ENCODE measurements at places on chromosomes 5 and 9. TPM values are rescaled to one million over a fixed set of nuclear protein-coding genes. Genes with fewer than 3 reads are reported as not detected.

GRCh38 chr5:168023191-168023590 is 268.3 kb upstream of the WWC1 start:
- H3K27ac ChIP-seq, result no peak overlapping the region
- H3K4me3 ChIP-seq, result no peak overlapping the region
- DNase-seq, result peak; percentile 22
- H3K4me1 ChIP-seq, result no peaks in the 10 kb centered on the region

GRCh38 chr5:53766673-53767072 is 206.2 kb downstream of the NDUFS4 start:
- H3K4me3 ChIP-seq, result no peak overlapping the region
- no peak for DNase-seq
- no peaks in the 10 kb centered on the region for H3K36me3 ChIP-seq

- no peaks in the 10 kb centered on the region for H3K4me1 ChIP-seq
- H3K4me3 ChIP-seq, result no peak overlapping the region
- no peaks in the 10 kb centered on the region for H3K27me3 ChIP-seq
- H3K27ac ChIP-seq, result no peak overlapping the region
Observed at GRCh38 chr5:104267320-104268015, 704.9 kb upstream of the NUDT12 start.

GRCh38 chr5:59040024-59040803 is 457.3 kb downstream of the RAB3C start:
- H3K27ac ChIP-seq, result no peak overlapping the region
- no peaks in the 10 kb centered on the region for H3K36me3 ChIP-seq
- DNase-seq, result no peak
- no peaks in the 10 kb centered on the region for H3K27me3 ChIP-seq

DNA sequence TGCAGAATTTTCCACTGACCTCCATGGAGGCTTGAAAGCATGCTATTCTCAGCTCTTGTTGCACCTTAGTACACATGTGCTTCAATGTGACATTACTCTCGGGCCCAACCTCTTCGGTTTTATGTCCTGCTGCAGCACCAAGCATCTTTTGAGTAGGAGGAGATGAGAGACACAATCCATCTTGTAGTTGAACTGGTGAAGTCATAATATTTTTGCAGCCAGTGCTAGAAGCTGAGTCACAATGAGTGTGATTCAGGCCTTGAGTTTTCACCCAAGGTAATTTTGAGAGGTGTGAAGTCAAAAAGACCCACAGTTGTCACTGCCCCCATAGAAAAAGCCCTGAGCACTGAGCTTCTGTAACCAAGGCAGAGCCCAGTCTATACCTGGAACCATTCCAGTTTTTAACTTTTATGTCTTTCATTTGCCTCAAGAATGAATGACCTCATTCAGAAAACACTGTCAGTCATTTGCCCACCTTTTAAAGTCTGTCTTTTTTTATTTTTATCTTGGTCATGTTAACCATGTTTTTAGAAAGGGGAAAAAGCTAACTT is 117.7 kb downstream of the ZNF462 start:
- H3K27ac ChIP-seq, result no peak overlapping the region

DNA sequence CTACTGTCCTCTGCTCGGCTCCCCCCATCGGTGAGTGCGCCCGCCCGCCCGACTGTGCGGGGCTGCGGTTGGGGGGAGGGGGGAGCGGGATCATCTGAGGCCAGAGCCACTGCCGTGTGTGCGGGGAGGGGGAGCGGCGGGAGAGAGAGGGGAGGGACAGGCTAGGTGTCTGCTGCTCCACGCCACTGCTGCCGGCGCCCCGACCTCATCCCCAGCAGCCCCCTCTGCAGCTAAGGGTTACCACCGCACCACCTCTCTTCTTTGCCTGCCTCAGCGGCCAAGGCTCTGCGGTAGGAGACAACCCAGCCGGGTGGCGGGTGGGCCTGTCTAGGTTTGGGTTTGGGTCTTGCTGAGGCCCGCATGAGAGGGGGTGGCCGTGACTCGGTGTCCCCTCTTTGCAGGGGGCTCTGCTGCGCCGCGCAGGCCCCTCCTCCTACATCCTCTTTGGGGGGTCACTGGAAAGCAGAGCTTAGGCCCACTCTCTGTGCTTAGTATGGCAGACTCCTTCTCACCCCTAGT is 670 bp upstream of the PURA start:
- H3K4me3 ChIP-seq, result peak overlapping the region; percentile 80
- peak overlapping the region; percentile 93 for H3K27ac ChIP-seq
- peaks cover 33% of the 10 kb centered on the region for H3K4me1 ChIP-seq
- DNase-seq, result peak; percentile 83
- H3K27me3 ChIP-seq, result peaks cover 41% of the 10 kb centered on the region

- H3K36me3 ChIP-seq, result no peaks in the 10 kb centered on the region
- H3K4me3 ChIP-seq, result no peak overlapping the region
- H3K27ac ChIP-seq, result no peak overlapping the region
- no peak for DNase-seq
Observed at GRCh38 chr5:40277161-40277906, 402.4 kb upstream of the PTGER4 start.

- no peak for DNase-seq
- no peaks in the 10 kb centered on the region for H3K4me1 ChIP-seq
- H3K36me3 ChIP-seq, result peaks cover 8% of the 10 kb centered on the region
- H3K27ac ChIP-seq, result peak overlapping the region; percentile 51
Observed at GRCh38 chr5:14406554-14406849, 175.1 kb upstream of the OTULINL start.

GRCh38 chr9:69678843-69679538 is 6.8 kb upstream of the APBA1 start:
- no peak for DNase-seq
- no peaks in the 10 kb centered on the region for H3K27me3 ChIP-seq
- H3K27ac ChIP-seq, result no peak overlapping the region
- H3K36me3 ChIP-seq, result no peaks in the 10 kb centered on the region

GRCh38 chr5:90830058-90830457 is 271.5 kb downstream of the ADGRV1 start:
- no peaks in the 10 kb centered on the region for H3K4me1 ChIP-seq
- no peak overlapping the region for H3K27ac ChIP-seq
- no peak overlapping the region for H3K4me3 ChIP-seq
- peak; percentile 70 for DNase-seq
- no peaks in the 10 kb centered on the region for H3K27me3 ChIP-seq
- H3K36me3 ChIP-seq, result no peaks in the 10 kb centered on the region

- H3K4me1 ChIP-seq, result no peaks in the 10 kb centered on the region
- peak; percentile 89 for DNase-seq
- H3K36me3 ChIP-seq, result no peaks in the 10 kb centered on the region
- no peak overlapping the region for H3K27ac ChIP-seq
Observed at GRCh38 chr9:113650207-113651131, 186.9 kb downstream of the RGS3 start.

GRCh38 chr5:1558944-1559343 is 35.2 kb upstream of the LPCAT1 start:
- no peaks in the 10 kb centered on the region for H3K36me3 ChIP-seq
- no peaks in the 10 kb centered on the region for H3K27me3 ChIP-seq
- H3K4me3 ChIP-seq, result no peak overlapping the region

DNA sequence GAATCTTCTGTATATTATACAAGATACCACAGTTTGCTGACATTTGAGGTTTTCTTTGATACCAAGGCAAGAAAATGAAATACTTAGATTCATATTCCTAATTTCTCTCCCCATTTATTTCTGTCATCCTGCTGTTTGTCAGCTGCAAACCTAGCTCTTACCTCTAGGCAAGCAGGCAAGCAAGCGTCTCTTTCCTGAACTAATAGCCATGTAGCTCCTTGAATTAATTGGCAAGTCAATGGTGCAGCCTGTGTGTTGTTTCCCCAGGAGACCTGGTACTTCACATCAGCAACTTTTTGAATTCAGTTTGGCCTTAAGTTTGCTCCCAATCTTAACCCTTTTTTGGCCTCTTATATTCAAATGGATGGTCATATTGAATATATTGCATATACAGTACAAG is 573.6 kb upstream of the ARRDC3 start:
- H3K4me1 ChIP-seq, result no peaks in the 10 kb centered on the region
- no peaks in the 10 kb centered on the region for H3K27me3 ChIP-seq
- H3K36me3 ChIP-seq, result no peaks in the 10 kb centered on the region

DNA sequence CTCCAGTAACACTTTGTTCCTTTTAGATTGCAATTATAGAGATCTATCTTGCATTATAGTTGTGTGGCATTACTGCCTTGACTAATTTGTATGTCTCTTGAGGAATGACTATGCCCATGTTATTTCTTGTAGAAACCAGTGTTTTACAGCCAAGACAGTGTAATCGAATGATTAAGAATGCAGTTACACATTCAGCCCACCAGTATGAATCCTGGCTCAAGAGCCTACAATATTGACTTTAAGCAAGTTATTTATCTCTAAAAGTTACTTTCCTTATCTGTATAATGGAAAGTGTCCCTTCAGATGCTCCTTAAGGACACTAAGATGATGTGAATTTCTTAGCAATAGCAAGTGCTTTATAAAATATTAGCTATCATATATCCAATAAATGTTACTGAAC is 9.7 kb upstream of the SNX24 start:
- no peaks in the 10 kb centered on the region for H3K36me3 ChIP-seq
- H3K4me1 ChIP-seq, result no peaks in the 10 kb centered on the region
- H3K27ac ChIP-seq, result no peak overlapping the region
- no peak for DNase-seq
- H3K4me3 ChIP-seq, result no peak overlapping the region

DNA sequence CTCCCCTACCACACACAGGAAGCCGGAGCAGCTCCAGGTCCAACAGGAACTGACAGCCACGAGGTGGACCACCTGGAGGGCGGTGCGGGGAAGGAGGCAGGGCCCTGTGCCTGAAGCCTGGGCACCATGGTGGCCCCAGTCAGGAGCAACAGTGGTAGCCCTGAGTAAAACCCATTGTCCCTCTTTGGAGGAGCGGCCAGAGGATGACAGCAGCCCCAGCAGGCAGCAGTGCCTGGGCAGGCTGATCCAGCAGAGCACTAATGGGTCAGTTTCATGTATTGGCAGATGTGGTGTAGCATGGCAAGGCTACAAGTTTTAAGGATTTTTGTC is 47.7 kb upstream of the GARNL3 start:
- H3K27me3 ChIP-seq, result no peaks in the 10 kb centered on the region
- no peak overlapping the region for H3K4me3 ChIP-seq
- no peak overlapping the region for H3K27ac ChIP-seq
- DNase-seq, result no peak
- no peaks in the 10 kb centered on the region for H3K4me1 ChIP-seq
- no peaks in the 10 kb centered on the region for H3K36me3 ChIP-seq

DNA sequence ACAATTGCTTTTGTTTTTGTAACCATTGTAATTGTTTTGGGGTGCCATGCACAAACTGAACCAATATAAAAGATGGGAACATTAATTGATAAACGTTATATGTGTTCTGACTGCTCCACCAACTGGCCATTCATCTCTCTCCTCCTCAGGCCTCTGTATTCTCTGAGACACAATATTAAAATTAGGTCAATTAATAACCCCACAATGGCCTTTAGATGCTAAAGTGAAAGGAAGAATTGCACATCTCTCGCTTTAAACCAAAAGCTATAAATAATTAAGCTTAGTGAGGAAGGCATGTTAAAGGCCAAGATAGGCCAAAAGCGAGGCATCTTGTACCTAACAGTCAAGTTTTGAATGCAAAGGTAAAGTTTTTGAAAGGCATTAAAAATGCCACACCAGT is 448.4 kb upstream of the ITGA1 start:
- no peak for DNase-seq
- H3K27ac ChIP-seq, result no peak overlapping the region
- no peaks in the 10 kb centered on the region for H3K36me3 ChIP-seq

DNA sequence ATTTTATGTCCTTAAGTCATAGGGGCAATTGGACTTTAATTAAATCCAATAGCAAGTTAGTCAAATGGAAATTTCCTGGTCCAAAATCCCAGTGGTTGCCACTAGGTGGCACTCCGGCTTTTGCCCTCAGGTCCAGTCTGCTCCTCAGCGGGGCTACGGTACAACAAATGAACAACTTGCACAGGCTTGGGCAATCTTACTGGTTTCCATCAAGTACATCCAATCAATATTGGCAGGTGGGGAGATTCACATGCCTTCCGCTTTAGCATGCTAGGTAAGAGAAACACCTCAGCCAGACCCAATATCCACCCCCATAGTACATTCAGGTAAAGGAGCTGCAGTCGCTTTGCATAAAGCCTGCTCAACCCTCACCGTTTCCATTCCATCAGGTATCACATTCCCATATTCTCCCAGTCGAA is 6.3 kb upstream of the MXD3 start:
- no peaks in the 10 kb centered on the region for H3K36me3 ChIP-seq
- H3K27ac ChIP-seq, result no peak overlapping the region
- no peak overlapping the region for H3K4me3 ChIP-seq
- H3K27me3 ChIP-seq, result no peaks in the 10 kb centered on the region

- H3K4me3 ChIP-seq, result no peak overlapping the region
- H3K4me1 ChIP-seq, result no peaks in the 10 kb centered on the region
- DNase-seq, result no peak
- no peak overlapping the region for H3K27ac ChIP-seq
- H3K27me3 ChIP-seq, result no peaks in the 10 kb centered on the region
Observed at GRCh38 chr5:38373743-38374142, 115.4 kb downstream of the EGFLAM start.

GRCh38 chr5:10401498-10401897 is 40.2 kb upstream of the ROPN1L start:
- H3K27ac ChIP-seq, result no peak overlapping the region
- H3K4me3 ChIP-seq, result no peak overlapping the region
- no peaks in the 10 kb centered on the region for H3K27me3 ChIP-seq

DNA sequence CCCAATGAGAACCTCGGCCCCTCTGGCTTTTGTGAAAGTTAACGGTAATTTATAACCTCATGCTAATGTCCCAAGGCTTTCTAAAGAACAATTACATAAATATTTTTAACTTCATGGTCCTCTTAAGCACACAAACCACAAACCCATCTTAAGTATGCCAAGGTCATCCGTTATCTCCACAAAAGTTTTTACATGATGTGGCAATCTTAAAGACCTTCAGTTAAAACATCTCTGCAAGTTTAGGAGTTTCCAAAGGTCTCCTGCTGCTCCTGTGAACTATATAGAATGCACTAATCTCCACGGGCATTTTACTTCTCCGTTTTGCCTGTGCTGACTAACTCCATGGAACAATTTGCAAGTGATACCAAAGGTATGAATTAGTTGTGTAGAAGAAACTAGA is 228.2 kb downstream of the TLE1 start:
- no peaks in the 10 kb centered on the region for H3K4me1 ChIP-seq
- H3K27ac ChIP-seq, result no peak overlapping the region
- no peaks in the 10 kb centered on the region for H3K36me3 ChIP-seq
- H3K4me3 ChIP-seq, result no peak overlapping the region
- no peak for DNase-seq

Gene PCDHGC5
- total RNA-seq, result 1.4 TPM

Gene ECSCR
- total RNA-seq, result 34.9 TPM

Gene RASGRF2
- total RNA-seq, result 14.7 TPM

Gene GDA
- total RNA-seq, result 31.4 TPM
